Esophagus squamous epithelium (tissue), 5 donors: ENCODE measurements at places on chromosomes 16 and 17. TPM values are rescaled to one million over a fixed set of nuclear protein-coding genes. Genes with fewer than 3 reads are reported as not detected.

OR2C1 gene
- not detected for total RNA-seq

PPM1D gene
- 10.9 TPM for total RNA-seq

TBC1D3B gene
- total RNA-seq: not detected

GNG13 gene
- total RNA-seq: not detected

HBA1 gene
- 12.9 TPM for total RNA-seq

TBC1D3H gene
- not detected for total RNA-seq

ARL4D gene
- 54.2 TPM for total RNA-seq

NKIRAS2 gene
- 36.4 TPM for total RNA-seq

ATP6V0D1 gene
- 158 TPM for total RNA-seq

ABCA8 gene
- total RNA-seq: 30.5 TPM

HAS3 gene
- 62.6 TPM for total RNA-seq

SSTR5 gene
- not detected for total RNA-seq

CHAD gene
- total RNA-seq: 0.80 TPM

GLOD4 gene
- 89.2 TPM for total RNA-seq

GPR179 gene
- not detected for total RNA-seq

ACACA gene
- total RNA-seq: 81.0 TPM

CCDC200 gene
- total RNA-seq: not detected

CSH1 gene
- total RNA-seq: not detected

VTN gene
- total RNA-seq: 0.19 TPM

ZCCHC14 gene
- 8.3 TPM for total RNA-seq

C16orf92 gene
- not detected for total RNA-seq

PARD6A gene
- 1.1 TPM for total RNA-seq

KCNAB3 gene
- not detected for total RNA-seq

HS3ST2 gene
- 0.76 TPM for total RNA-seq

TBC1D3L gene
- 11.5 TPM for total RNA-seq

FOXO3B gene
- total RNA-seq: 1.4 TPM

COL1A1 gene
- total RNA-seq: 20.8 TPM

MEOX1 gene
- 0.64 TPM for total RNA-seq

OGFOD1 gene
- total RNA-seq: 58.3 TPM

ZPBP2 gene
- not detected for total RNA-seq

TNFRSF13B gene
- not detected for total RNA-seq

GRB7 gene
- total RNA-seq: 62.1 TPM

FBXO39 gene
- total RNA-seq: 0.48 TPM

SRCIN1 gene
- 1.7 TPM for total RNA-seq

SCNN1G gene
- total RNA-seq: 10.8 TPM

MT1H gene
- total RNA-seq: not detected

CLDN7 gene
- 210 TPM for total RNA-seq
